ENCODE measurements at places on chromosomes 1 and 21. TPM values are rescaled to one million over a fixed set of nuclear protein-coding genes. Genes with fewer than 3 reads are reported as not detected.

XCL2 gene
- not detected for total RNA-seq

BLACAT1 gene
- total RNA-seq, result 0.95 TPM

OVAAL gene
- total RNA-seq, result not detected

FTCD gene
- total RNA-seq, result 0.24 TPM

NTMT2 gene
- not detected for total RNA-seq

F5 gene
- 144 TPM for total RNA-seq

IVL gene
- not detected for total RNA-seq

S100A14 gene
- 0.71 TPM for total RNA-seq

LEMD1 gene
- total RNA-seq, result 1.1 TPM

LINGO4 gene
- 1.3 TPM for total RNA-seq

NBPF4 gene
- total RNA-seq, result not detected

BSND gene
- total RNA-seq, result 0.05 TPM

TCEA3 gene
- total RNA-seq, result 33.2 TPM

Measured in activated T-helper 17 cell treated with anti-CD3 and anti-CD28 coated beads, Interleukin-2, amount 50 U/mL, for 72 hours (primary cell).